ENCODE measurements at places on chromosomes 5 and 9.

DNA sequence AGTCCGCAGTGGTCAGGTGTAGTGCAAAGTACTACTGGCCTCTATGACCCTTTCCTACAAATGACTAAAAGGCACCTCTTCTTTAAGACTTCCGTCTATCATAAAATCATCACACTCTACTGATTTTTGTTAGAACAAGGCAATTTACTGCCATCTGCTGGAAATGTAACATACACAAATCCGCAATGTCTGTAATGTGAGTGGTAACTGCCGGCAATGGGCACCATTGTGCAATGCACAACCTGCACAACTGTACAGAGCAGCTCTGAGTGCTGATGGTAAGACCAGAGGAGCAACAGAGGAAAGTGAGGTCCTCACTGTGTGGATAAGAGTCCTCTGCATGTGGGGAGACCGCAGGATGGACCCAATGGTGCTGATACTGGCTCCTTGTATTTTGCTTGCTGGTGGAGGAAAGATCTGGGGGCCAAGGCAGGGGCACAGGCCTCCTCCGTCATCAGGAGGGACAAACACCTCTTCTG is 103.7 kb downstream of the ATPSCKMT start:
- no peak for DNase-seq

DNA sequence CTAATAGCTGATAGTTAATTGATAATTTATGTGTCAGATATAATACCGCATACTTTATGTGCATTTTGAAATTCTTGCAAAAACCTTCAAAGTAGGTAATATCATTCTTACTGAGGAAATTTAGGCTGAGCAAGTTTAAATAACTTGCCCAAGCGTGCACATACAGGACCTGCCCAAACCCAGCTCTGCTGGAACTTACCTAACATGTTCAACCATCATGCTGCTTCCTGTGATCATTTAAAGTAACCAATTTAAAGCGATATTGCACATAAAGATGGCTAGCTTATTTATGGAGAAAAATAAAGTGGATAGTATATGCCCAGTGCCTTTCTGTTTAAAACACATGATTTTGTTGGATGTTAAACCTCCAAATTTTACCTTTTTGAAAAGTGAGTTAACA is 4.3 kb downstream of the FAM174A start:
- DNase-seq: no peak

- DNase-seq: no peak
Observed at GRCh38 chr5:34626036-34626435, 30.1 kb upstream of the RAI14 start.

DNA sequence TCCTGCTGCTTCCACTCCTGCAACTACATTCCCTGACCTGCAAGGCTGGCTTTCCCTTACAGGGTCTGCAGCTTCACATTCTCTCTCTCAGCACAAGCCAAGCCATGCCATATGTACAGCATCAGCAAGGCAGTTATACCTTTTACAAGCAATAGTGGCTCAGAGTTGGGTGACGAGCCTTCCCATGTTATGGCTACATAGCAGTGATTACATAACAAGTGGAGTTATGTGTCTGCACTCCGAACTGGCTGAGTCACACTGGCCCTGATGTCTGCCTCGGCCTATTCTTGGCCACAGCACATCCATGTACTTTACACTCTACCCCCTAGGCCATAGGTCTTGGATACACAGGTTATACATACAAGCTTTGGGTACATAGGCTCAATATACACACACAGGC is 52.0 kb upstream of the SNCAIP start:
- no peak for DNase-seq

DNA sequence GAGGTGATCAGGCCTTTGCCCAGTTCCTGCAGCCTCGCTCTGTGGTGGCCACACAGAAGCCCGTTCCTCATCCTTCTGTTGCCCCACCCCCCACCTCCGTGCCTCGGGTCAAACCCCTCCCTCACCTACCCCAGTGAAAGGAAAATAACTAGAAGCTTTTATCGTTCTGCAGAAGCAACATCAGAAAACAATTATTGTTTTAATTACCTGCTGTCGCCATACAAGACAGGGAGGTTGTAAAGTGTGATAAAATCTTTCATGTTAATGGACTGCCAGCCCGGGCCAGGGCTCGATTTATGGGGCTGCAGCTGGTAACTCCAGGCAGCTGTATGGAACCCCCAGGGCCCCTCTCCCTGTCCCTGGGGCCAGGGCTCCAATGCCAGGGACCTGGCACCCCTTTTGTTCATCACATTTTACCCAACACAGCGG is 20.6 kb downstream of the UNC5A start:
- DNase-seq: no peak

- no peak for DNase-seq
Observed at GRCh38 chr5:128637031-128637430, 99.0 kb upstream of the FBN2 start.

GRCh38 chr5:179301796-179302195 is 43.5 kb downstream of the ADAMTS2 start:
- no peak for DNase-seq

DNA sequence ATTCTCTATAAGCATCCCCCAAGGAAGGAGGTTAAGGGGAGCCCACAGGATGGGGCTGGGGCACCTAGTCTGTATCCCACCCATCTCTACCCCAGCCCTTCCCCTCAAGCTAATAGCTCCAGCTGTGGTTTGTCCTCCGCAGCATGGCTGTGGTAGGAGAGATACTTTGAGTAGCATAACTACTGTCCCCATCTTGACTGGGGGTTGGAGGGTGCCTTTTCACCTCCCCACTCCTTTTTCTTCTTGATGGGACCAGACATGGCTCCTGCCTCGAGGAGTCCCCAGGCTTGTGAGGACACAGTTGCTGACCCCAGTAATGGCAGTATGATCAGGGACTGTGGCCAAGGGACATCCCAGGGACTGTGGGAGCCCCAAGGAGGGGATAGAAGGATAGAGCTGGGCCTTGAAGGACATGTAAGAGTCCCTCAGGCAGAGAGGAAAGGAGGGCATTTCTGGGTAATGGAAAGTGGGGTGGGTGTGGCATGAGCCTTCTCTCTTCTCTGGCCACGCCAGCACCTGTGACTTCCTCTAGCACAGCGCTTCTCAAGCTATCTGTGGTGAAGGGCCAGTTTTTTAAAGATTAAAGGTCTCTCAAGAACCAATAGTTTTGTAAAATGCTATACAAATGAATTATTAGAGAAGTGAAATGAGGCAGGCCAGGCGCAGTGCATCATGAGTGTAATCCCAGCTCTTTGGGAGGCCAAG is 14.0 kb downstream of the OLFML2A start:
- no peak for DNase-seq

- DNase-seq: no peak
Observed at GRCh38 chr5:137738947-137739346, 3.1 kb upstream of the KLHL3 start.

DNA sequence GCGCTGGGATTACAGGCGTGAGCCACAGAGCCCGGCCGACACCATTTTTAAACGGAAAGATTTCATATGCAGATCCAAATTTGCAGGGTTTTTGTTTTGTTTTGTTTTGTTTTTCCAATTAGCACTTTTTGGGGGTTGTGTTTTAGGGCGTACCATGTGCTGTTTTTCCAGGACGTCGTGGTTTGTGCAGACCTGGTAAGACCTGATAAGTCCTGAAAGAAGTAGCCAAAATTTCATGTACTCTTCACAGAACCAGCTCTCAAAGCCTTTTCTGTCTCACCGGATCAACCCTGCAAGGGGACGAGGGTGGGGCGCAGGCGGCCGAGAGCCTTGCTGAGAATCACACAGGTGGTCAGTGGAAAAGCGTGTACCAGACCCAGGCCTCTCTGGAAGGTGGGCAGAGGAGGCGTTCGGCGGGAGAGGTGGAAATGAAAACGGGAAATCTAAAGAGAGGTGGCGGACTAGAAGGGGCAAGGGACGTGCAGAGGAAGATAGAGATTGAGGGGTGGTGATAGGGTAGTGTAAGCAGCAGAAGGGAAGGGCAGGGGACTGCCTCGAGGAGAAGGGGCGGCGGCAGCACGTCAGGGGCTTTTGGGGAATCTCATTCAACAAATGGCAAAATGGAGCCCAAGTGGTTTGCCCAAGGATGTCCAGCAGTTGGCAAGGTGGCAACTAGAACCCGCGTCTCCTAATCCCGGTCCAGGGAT is 1.1 kb upstream of the FAF2 start:
- no peak for DNase-seq

DNA sequence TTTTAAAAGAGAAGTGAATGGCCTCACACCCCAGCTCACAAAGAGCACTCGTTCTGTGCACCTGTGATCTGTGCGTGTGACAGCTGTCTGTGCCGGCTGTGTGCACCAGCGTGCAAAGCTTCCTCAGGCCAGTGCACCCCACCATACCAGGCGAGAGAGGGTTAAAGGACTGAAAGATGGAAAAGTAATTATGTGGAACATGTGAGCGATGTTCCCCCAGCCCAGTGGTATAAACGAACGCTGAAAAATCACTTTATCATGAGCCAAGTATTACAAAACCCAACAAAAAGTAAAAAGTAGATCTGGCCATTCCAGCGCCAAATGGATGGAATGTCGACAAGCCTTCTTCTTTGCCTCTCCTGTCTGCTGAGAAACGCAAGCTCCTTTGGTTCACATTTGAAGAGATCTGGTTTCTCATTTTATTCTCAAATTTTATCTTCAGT is 53.7 kb downstream of the IPPK start:
- DNase-seq: no peak

- no peak for DNase-seq
Observed at GRCh38 chr9:135992486-135993408, 31.6 kb upstream of the UBAC1 start.

GRCh38 chr9:88605512-88606362 is 70.8 kb downstream of the NXNL2 start:
- DNase-seq: no peak

DNA sequence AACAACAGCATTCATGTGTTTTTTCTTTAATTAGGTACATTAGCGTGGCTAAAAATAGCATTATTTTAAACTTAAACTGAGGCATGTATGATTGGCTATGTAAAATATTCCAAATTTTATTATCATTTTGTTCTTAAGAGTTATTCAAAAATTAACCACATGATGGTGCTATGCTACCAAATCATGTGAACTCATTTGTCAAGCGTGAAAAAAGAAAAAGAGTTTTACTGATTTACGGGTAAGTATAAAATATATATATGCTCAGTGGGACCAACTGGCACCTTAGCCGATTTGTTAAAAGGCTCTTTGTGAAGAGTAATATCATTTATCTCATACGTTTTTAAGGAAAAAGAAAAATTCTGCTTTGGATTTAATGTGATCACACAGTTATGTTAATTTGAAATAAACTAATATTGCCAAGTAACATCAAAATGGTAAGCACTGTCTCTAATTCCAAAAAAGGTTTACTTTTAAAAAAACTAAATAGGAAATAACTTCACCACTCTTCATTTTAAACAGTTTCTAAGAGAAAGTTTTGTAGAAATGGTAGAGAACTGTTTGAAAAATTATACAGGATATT is 1042.3 kb downstream of the CDH12 start:
- no peak for DNase-seq

GRCh38 chr5:9192266-9192665 is 353.6 kb downstream of the SEMA5A start:
- no peak for DNase-seq

GRCh38 chr5:91228188-91228587 is 154.9 kb downstream of the ARRDC3 start:
- no peak for DNase-seq

- no peak for DNase-seq
Observed at GRCh38 chr9:136104916-136105315, 9.8 kb upstream of the NACC2 start.

DNA sequence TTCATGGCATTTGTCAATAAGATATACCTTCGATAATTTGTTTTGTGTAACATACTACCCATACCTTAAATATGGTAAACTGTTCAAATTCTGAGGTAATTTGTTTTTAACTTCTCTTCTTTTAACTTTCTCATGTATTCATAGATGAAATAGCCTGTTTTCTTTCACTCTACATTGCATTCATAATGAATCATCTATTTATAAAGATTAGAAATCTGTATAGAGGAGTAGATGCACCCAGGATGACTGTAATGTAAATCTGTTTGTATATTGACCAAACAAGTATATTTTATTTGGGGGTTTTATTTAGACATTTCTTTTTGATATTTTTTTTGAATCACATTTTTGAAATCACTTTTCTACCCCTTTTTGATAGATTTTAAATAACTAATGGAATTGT is 144.6 kb downstream of the CD180 start:
- DNase-seq: no peak
